Activated CD8-positive, alpha-beta memory T cell treated with anti-CD3 and anti-CD28 coated beads, Interleukin-2, amount 50 U/mL, for 4 hours (primary cell): ENCODE measurements at places on chromosomes 13 and 19.

DNA sequence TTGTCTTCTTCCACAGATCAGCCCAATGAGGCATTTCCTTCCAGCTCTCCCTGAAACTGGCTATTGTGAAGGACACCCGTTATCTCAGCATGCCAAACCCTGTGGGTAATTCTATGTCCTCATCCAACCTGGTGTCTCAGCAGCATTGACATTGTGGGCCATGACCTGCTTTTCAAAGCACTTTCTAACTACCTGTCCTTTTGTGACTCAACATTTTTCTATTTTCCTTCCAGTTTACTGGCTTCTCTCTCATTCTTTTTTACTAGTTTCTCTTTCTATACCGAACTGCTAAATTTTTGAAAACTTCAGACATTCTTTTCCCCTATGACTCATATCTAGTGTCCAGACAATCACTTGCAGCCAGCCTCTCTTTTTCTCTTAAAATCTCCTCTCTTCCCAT, 136.4 kb upstream of the HTR2A start:
- no peak for DNase-seq

DNA sequence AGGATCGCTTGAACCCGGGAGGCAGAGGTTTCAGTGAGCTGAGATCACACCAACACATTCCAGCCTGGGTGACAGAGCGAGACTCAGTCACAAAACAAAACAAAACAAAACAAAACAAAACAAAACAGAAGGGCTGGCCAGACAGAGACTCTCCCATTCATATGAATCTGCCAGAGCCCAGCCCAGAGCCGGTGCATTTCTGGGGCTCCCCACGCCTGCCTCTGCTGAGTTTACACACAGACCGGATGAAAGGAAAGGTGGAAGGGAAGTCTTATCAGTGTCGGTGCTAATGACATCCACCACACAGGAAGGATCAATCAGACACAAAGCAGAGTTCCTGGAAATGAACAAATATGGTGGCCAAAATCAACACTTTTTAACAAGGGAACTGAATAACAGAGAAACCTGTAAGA, 6.8 kb downstream of the TRAPPC6A start:
- DNase-seq, result no peak

DNA sequence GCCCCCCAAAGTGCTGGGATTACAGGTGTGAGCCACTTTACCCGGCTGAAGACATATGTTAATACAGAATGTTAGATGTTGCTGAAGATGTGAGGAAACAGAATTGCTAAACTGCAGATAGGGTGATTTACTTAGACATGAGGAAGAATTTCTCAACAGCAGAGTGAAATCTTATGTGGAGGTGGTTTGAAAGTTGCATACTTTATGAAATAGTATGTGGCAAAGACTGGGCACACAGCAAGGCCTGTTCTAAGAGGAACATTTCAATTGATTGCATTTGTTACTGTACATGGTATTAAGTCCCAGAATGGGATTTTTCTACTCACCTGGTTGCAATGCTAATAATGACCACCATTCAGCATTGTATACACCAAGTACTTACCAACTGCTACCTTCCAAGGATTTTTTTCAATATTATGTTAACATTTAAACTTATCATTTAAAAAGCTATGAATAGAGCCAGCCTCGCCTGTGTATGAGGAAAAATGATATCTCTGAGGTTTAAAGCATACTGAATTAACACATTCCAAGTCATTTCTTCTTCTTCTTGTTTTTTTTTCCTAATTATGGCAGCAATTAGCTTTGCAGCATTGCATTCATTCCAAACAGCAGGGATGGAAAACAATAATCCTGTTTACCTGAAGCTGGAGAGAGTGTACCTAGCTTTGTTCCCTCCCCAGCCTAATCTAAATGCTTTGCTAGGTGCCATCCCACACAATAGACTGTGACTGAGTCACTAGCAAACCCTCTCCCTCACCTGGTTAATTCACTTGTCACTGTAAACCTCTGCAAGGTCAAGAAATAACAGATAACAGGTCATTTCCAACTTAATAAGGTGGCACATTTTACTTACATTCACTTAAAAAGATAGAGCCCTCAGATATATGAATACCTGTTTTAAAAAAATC, 19.4 kb upstream of the KLF5 start:
- no peak for DNase-seq

GRCh38 chr13:26664876-26665275, 95.7 kb downstream of the GPR12 start:
- no peak for DNase-seq

GRCh38 chr13:39494633-39495032, 108.4 kb downstream of the LHFPL6 start:
- no peak for DNase-seq

DNA sequence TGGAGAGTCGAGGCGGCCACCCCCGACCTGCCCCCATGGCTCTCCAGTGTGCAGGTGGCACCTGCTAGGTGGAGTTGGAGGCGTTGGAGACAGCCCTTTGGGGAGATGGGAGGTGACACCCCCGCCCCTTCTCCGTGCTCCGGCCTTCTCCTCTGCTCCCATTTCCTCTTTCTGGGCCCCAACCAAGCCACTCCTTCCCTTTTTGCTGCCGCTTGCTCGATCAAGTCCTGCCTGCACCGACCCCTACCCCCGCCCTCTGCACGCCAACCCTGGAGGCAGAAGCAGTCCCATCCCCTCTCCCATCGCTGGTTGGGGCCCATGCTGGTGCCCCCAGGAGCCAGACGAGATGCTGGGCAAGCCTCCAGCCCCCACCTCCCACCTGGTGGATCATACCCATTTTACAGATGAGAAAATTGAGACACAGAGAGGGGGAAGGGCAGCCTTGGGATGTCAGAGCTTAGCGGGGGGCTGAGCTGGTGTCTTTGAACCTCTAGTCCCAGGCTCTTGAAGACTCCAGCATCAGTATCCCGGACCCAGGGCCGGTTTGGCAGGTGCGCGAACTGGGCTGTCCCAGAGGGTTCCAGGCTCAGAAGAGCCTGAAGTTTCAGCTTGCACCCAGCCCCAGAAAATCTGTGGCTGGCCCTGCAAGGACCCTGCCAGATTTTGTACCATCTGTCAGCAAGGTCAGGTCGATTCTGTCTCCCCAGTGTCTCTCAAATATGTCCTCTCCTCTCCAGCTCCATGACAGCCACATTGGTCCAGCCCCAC, 10.3 kb downstream of the GNA15 start:
- DNase-seq, result no peak
